ENCODE measurements at places on chromosomes 6 and 20.

DNA sequence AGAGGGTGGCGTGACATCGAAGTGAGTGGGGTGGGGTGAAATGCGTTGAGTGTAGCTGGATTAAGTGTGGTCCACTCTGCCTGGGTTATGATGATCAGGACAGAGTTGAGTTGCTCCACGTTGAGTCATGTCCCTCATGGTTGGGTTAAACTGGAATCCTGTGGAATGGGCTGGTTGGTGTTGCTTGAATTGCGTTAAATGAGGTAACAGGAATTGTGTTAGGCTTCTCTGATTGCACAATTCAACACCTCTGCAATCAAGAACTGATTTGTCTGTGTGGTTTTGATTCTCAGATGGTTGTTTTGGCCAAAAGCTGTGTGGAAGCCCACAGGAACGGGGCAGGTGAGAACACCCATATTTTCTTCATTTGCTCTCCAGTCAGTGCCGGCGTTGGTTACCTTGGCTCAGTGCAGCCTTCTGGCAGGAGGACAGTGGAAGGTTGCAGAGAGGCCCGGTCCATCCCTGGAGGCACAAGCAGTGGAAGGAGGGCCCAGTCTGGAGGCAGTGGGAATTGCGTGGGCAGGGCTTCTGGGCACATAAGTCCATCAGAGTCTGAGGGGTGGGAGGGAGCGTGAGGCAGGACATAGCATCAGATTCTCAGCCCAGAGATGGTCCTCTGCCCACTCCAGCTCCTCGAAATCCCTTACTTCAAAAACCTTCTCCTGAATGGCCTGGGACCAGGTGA is 11.6 kb downstream of the NOTCH4 start:
- no peak for DNase-seq

GRCh38 chr20:9689041-9689440 is 149.8 kb downstream of the PAK5 start:
- no peak for DNase-seq

DNA sequence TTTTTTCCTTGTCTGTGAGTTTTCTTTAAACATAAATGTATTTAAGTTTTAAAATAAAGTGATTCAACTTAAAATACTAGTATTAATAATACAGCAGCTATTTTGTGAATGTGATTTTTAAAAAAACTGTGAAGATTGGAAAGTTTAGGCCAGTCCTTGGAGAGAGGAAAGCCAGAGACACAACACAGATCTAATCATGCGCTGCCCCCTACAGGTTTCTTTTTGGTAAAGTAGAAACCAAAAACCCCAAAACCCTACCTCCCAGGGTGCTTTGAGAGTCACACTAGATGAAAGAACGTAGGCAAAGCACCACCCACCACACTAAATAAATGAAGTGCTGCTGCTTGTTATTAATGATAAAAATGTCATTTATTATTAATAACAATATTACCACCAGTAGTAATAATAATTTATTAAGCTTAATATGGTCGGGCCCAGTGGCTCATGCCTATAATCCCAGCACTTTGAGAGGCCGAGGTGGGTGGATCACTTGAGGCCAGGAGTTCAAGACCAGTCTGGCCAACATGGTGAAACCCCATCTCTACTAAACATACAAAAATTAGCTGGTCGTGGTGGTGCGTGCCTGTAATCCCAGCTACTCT is 33.7 kb downstream of the SLC9A8 start:
- no peak for DNase-seq

DNA sequence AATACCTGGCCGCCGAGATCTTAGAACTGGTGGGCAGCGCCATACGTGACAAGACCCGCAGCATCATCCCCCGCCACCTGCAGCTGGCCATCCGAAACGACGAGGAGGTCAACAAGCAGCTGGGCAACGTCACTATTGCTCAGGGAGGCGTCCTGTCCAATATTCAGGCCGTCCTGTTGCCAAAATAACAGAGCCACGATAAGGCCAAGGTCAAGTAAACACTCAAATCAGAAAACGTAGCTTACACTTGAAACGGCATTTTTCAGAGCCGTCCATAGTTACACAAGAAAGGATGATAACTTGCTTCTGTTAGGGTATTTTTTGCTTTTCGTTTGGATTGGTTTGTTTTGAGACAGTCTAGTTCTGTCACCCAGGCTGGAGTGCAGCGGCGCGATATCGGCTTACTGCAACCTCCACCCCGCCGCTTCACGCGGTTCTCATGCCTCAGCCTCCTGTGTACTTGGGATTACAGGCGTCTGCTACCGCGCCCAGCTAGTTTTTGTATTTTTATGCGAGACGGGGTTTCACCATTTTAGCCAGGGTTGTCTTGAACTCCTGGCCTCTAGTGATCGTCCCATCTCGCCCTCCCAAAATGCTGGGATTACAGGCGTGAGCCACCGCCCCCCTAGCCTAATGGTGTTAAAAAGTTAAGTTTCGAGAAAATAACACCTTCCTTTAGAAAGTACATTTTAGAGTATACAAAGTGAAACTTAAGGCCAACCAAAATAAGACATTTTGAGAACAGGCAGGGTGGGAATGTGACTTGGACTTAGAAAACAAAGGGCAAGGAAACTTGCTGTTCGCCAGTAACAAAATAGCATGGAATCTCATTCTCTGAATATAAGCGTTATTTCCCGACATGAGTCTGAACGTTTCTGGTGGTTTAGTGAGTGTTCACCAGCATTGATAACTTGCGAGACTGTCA is 42.8 kb upstream of the HFE start:
- DNase-seq: no peak

- DNase-seq: no peak
These were observed 69.6 kb downstream of the TBXT start for GRCh38 chr6:166097914-166098522.

DNA sequence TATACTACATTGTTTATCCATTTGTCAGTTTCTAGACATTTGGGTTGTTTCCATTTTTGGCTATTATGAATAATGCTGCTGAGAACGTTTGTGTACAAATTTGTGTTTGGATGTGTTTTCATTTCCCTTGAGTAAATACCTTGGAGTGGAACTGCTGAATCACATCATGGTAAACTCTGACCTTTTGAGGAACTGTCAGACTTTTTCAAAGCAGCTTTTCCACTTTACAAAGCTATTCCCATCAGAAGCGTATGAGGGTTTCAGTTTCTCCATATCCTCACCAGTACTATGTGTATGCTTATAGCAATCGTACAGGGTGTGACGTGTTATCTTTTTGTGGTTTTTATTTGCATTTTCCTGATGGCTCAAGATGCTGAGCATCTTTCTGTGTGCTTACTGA is 103.7 kb downstream of the MYO6 start:
- no peak for DNase-seq

GRCh38 chr6:133767357-133767970 is 121.4 kb upstream of the TCF21 start:
- no peak for DNase-seq

DNA sequence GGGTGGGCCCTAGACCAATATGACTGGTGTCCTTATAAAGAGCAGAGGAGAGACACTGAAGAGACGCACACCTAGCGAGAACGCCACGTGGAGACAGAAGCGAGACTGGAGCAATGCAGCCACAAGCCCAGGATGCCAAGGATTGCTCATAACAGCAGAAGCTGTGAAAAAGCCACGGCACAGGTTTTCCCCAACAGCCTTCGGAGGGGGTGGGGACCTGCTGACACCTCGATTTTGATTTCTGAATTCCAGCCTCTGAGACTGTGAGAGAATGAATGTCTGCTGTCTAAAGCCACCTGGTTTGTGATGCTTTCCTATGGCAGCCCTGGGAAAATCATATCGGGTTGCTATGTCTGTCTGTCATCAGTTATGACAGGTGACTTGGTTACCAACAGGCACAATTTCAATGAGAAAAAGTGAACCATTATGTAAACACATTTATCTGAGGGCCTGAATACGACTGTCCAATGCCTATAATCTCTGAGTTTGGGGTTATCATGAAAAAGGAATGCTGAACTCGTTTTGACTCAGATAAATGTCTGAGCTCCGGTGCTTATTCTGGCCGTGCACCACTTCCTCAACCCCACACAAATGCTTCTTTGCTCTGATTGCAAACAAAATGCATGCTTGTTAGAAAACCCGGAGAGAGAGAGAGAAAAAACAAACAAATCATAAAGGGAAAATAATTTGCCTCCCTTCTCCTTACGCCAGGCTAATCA is 769.7 kb downstream of the PTPRT start:
- no peak for DNase-seq

DNA sequence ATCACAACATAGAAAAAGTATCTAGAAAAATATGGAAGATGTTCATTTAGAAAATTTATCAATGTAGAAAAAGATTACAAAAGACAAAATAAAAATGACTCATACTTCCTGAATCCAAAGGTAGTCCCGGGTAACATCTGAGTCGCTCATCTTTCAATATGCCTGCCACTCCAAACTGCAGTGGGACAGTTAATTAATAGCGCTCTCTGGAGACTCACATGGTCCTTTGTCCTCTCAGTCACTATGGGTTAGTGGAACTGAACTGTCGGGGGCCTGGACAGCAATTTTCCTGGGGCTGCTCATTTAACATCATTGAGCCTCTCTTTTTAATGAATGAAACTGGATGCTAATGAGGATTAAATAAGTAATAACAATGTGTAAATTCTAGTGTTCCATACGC is 103.4 kb downstream of the MAP3K4 start:
- no peak for DNase-seq

GRCh38 chr20:50292591-50293283 is 102.1 kb downstream of the CEBPB start:
- peak; percentile 98 for DNase-seq

DNA sequence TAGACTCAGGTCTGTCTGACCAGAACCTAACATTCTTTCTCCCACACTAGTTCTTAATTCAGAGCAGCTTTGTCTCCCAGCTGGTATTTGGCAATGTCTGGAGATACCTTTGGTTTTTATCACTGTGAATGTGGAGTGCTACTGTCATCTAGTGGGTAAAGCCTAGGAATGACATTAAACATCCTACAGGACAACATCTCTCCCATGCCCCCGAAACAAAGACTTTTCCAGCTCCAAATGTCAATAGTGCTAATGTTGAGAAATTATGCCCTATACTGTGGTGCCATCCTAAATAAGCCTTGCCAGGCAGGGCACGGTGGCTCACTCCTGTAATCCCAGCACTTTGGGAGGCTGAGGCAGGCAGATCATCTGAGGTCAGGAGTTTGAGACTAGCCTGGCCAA is 4.2 kb upstream of the TTPAL start:
- DNase-seq: no peak
